Activated naive CD8-positive, alpha-beta T cell treated with anti-CD3 and anti-CD28 coated beads for 36 hours (primary cell): ENCODE measurements at places on chromosomes 1 and 21.

DNA sequence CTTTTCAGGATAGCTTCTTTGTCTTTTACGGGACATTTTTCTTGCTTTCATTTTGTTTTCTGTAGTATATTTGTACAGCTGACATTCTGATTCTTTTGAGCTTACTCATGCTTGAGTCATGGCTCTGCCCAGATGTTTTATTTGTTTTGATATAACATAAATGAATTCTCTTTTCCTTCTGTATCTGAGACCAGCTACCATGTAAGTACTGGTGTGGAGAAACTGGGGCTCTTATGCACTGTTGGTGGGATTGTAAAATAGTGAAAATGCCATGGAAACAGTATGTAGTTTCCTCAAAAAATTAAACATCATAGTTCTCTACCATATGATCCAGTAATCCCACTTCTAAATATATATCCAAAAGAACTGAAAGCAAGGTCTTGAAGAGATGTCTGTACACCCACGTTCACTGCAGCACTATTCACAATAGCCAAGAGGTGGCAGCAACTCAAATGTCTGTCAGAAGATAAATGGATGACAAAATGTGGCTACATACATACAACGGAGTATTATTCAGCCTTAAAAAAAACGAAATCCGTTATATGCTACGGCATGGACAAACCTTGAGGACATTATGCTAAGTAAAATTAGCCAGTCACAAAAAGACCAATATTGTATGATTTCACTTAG is 61.4 kb downstream of the EIF2B3 start:
- DNase-seq: no peak

DNA sequence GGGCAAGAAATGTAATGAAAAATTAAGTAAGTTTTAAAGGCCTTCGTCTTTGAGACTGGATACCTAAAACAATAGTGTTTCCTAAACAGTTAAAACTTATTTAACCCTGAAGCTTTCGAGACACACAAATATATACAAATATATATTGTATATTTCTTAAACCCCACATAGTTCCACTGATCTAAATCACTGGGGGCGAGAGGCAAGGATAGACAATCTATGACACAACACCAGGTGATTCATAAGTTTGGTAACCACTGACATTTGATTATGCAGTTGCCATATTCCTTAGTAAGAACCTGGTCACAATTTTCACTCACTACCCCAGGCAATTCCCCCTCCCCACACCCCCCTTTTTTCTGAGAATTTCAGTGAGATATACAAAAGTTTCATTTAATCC is 55.3 kb upstream of the BOLA1 start:
- no peak for DNase-seq

DNA sequence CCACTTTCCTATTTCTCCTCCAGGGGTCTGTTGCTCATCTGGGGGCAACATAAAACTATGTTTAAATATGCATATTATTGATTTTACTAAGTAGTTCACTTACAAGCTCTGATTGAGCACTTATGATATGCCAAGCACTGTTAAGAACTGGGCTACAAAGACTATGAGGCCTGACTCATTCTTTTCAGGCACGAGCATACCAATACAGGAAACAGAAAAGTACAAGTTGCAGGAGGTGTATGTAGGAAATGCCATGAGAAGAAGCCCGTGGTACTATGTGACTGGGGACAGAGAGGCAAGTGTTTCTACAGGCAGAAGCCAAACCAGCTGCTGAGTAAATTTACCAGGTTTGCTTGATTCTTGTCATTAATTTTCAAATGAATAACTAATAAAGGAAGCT is 120.4 kb upstream of the PTGFR start:
- DNase-seq: no peak

- no peak for DNase-seq
Measured at GRCh38 chr1:97545446-97545845, 375.4 kb downstream of the DPYD start.

- no peak for DNase-seq
Measured at GRCh38 chr1:114466334-114467014, 44.5 kb downstream of the TRIM33 start.

GRCh38 chr21:32878661-32879060 is 107.1 kb upstream of the PAXBP1 start:
- no peak for DNase-seq

DNA sequence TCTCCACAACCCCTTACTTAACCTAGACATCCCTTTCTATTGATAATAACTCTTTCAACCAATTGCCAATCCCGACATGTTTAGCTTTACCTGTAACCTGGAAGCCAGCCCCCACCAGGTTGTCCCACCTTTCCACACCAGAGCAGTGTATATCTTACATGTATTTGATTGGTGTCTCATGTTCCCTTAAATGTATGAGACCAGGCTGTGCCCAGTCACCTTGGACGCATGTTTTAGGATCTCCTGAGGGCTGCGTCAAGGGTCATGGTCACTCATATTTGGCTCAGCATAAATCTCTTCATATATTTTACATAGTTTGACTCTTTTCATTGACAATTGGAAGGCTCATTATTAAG is 5.3 kb upstream of the SLC19A1 start:
- no peak for DNase-seq
